Gastrocnemius medialis (tissue), 4 donors: ENCODE measurements at places on chromosomes 1 and 21. TPM values are rescaled to one million over a fixed set of nuclear protein-coding genes. Genes with fewer than 3 reads are reported as not detected.

- no peaks in the 10 kb centered on the region for H3K36me3 ChIP-seq
- no peak overlapping the region for H3K27ac ChIP-seq
- peaks cover 8% of the 10 kb centered on the region for H3K4me1 ChIP-seq
- no peak overlapping the region for H3K4me3 ChIP-seq
- no peak for DNase-seq
These were observed 38.8 kb downstream of the ZBTB17 start for GRCh38 chr1:15937146-15937545.

DNA sequence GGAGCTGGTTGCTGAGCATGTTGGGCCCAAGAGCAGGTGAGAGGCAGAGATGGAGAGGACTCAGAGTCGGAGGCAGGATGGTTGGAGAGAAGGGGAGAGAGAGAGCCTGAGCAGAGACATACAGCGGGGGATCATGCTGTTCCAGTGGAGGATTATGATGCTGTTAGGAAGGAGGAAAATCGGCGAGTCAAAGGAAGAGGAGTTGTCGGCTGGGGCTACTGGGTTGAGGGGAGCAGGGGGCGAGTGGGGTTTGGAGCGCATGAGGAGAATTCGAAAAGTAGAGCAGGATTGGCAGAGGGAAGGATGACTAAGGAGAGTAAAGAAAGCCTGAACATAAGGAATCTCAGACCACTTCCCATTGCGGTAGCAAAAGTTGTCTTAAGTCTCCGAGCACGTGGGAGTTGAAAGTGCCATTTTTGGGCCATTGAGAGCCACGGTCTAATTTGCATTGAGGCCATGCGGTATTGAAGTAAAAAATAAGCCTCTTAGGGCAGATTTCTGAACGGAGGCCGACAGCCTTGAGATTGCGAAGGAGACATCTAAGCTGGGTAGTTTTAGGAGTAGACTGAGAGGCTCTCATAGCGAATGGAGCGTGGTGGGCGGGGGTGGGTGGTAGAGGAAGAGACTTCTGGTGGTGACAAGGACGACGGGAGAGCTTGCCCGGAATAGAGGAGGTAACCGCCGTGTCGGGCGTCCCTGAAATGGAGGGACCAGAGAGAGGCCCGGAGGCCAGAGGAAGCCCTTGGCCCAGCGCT is 140.4 kb upstream of the ETV3 start:
- no peaks in the 10 kb centered on the region for H3K27me3 ChIP-seq
- H3K27ac ChIP-seq: no peak overlapping the region
- H3K4me3 ChIP-seq: no peak overlapping the region

DNA sequence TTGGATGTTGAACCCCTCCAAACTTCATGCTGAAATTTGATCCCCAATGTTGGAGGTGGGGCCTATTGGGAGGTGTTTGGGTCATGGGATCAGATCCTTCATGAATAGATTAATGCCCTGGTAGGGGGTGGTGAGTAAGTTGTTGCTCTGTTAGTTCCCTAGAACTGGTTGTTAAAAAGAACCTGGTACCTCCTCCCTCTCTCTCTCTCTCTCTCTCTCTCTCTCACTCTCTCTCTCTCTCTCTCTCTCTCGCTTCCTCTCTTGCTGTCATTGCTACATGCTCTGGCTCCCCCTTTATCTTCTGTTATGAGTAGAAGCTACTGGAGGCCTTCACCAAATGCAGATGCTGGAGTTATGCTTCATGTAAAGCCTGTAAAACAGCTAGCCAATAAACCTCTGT is 498.2 kb upstream of the NR5A2 start:
- H3K27me3 ChIP-seq: no peaks in the 10 kb centered on the region
- DNase-seq: no peak
- no peaks in the 10 kb centered on the region for H3K4me1 ChIP-seq
- no peak overlapping the region for H3K27ac ChIP-seq

CD1B gene
- total RNA-seq: not detected

YTHDF2 gene
- total RNA-seq: 50.6 TPM

CRNN gene
- not detected for total RNA-seq

PTGFR gene
- total RNA-seq: 2.2 TPM

FMOD gene
- total RNA-seq: 6.3 TPM
